Aorta (tissue), 5 donors: ENCODE measurements at places on chromosomes 2 and 18. TPM values are rescaled to one million over a fixed set of nuclear protein-coding genes. Genes with fewer than 3 reads are reported as not detected.

DNA sequence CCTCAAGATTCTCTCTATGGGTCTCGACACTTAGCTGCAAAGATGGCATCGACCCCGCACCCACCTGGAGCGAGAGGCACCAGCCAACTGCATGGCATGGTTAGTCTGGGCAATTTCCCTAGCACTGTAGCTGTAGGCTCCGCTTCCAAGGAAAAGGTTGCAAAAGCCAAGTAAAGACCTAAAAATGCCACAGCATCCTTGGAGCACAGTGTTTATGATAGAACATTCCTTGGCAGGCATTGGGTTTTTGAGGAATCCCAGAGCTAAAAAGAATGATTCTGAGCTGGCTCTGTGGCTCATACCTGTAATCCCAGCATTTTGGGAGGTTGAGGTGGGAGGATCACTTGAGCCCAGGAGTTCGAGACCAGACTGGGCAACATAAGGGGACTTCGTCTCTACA, 22.9 kb downstream of the QPCT start:
- DNase-seq: no peak

Gene DCDC2C
- total RNA-seq: not detected

Gene GYPC
- total RNA-seq: 79.5 TPM

Gene SKA1
- 0.52 TPM for total RNA-seq

GRCh38 chr2:237315170-237315828, 98.7 kb downstream of the COL6A3 start:
- DNase-seq: peak; percentile 93

GRCh38 chr18:70826571-70826970, 537.7 kb downstream of the SOCS6 start:
- no peak for DNase-seq

Gene GPR75
- total RNA-seq: 3.1 TPM

- DNase-seq: no peak
Observed at GRCh38 chr2:240333985-240334384, 101.5 kb upstream of the GPC1 start.

Gene RIOK3
- 63.4 TPM for total RNA-seq

Gene DOK6
- 6.3 TPM for total RNA-seq

Gene MRO
- total RNA-seq: 3.2 TPM

GRCh38 chr18:79738581-79739439, 58.9 kb upstream of the KCNG2 start:
- peak; percentile 52 for DNase-seq

DNA sequence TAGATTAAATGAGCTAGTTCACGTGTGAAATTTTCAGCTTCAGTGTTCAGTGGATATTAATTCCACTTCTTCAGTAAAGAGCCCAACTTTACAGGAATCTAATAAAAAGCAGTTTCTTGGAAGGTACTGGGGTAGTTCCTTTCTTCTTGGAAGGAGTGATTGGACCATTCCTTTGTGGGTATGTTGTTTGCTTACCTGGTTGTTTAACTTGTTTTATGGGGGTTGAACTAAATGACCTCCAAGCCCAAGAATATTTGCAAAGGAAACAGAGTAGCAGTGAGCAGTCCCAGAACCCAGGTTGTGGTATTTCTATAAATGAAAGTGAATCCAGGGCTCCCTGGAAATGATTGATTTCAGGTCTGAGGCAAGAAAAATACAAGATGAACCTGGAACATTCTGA, 31.4 kb downstream of the KCNJ13 start:
- DNase-seq: no peak

DNA sequence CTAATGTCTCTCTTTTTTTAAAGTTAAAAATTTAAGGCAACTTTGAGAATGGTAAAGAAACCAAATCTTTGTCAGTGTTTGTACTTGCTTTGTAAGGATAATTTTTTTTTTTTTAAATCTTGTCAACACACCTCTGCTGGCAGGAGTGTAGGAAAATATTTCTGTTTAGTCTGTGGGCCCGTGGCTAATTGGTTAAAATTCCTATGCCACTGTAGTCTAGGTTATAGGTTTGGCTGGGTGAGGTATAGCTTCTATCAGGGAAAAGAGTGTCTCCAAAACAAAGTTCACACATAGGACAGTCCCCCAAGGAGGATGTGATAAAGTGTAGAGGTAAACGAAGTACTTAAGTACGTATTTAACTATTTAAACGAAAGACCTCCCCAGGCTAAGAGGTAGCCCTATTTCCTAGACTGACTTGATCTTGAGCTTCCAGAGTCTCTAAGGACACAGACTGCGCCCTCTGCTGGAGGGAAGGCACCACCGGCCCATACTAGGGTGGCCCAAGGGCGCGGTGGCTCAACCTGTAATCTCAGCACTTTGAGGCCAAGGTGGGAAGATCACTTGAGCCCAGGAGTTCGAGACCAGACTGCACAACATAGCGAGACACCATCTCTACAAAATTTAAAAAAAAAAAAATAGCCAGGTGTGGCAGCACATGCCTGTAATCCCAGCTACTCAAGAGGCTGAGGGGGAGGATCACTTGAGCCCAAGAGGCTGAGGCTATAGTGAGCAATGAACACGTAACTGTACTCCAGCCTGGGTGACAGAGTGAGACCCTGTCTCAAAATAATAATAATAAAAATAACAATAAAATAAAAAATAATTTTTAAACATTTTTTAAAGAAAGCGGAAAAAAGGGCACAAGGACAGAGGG, 8.9 kb downstream of the TEX44 start:
- peak; percentile 95 for DNase-seq

DNA sequence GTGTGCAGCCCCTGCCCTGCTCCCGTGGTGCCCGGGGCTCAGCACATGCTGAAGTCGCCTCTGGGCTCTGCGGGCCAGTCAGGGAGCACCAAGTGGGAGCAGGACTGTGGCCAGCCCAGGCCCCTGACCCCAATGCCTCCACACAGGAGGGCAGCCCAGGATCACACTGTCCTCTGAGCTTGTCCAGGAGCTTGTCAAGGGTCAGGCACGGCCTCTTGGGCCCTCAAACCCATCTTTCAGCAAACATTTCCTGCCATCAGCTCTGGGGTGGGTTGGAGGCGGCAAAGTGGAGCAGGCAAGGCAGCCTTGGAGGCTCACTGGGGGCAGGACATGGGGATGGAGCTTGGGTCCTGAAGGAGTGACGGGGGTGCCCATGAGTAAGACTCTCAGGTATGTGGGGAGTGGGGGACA, 10.3 kb downstream of the SNED1 start:
- no peak for DNase-seq

DNA sequence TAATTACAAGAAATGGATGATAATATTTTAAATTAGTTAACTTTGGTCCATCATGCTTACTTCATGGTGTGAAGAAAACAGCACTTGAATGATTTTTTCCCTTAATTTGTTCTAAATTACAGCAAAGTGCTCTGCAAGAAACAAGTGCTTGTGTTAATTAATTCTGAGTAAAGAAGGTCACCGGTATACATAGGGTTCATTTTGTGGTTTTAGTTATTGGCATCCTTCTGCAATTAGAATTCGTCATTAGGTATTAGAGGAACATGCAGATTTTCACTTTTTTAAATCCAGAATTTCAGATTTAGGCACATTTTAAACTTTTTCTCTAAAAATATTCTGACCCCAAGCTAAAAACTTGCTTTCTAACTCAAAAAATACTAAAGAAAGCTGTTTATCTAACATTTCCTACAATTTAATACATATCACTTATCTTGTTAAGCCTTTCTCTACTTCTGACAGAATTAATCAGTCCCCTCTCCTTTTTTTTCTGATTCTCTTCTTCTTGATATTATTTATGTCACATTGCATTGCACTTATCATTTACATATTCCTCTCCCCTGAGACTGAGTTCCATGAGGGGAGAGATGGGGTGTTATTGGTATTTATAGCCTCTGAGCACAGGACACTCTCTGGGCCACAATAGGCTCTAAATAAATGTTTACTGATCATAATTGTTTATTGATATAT, 129.2 kb downstream of the PLA2R1 start:
- DNase-seq: no peak

DNA sequence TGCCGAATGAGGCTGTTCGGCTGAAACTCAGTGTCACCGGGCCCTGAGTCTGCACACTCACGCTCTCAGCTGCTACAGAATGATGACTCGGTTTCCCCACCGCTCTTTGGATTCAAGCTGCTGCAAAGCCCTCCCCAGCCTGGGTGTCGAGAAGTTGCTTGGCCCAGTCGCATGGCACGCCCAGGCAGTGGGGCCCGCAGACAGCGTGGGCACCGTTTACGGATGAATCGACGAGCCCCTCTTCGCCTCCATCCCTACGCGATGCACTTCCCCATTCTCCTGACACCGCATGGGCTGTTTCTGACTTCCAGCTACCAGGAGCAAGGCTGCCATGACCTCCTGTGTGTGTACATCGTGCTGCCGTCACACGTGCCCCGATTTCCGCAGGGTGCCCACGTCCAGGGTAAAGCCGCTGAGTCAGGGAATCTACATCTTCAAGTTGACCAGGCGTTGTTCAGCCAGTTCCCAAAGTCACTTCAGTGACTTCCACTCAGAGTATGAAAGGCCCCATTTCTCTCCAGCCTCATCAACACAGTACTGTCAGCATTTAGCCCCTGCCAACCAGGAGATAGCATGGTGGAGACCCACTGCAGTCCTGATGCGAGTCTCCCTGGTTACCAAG, 60.3 kb upstream of the GPC1 start:
- DNase-seq: no peak

Gene CROCC2
- total RNA-seq: 0.13 TPM

- DNase-seq: peak; percentile 90
Observed at GRCh38 chr2:109435901-109436598, 177.7 kb downstream of the SEPTIN10 start.

DNA sequence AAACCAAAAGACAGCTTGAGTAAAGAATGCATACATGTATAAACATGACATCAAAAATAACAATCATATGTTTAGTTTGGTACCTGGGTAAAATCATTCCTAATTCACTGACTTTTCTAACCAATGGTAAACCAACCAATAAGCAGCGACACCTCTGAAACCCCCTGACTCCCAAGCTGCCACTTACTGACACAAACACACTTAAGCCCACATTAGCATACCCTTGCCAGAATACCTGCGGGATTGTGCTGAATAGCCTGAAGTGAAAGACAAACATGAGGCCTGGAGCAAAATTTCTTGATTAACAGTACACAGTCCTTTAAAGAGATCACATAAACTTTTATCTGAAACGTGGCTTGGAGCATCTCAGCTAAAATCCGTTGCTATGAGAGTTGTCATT, 902.9 kb downstream of the TMEM182 start:
- no peak for DNase-seq
